Epithelial cell of proximal tubule (primary cell): ENCODE measurements at places on chromosomes 13 and 19. TPM values are rescaled to one million over a fixed set of nuclear protein-coding genes. Genes with fewer than 3 reads are reported as not detected.

GRCh38 chr13:100254002-100254401, 165.1 kb downstream of the PCCA start:
- DNase-seq = no peak

- DNase-seq = no peak
Measured at GRCh38 chr13:65468628-65469027, 1761.5 kb downstream of the PCDH9 start.

GRCh38 chr13:113802090-113802531, 43.1 kb downstream of the TMEM255B start:
- no peak for DNase-seq

DNA sequence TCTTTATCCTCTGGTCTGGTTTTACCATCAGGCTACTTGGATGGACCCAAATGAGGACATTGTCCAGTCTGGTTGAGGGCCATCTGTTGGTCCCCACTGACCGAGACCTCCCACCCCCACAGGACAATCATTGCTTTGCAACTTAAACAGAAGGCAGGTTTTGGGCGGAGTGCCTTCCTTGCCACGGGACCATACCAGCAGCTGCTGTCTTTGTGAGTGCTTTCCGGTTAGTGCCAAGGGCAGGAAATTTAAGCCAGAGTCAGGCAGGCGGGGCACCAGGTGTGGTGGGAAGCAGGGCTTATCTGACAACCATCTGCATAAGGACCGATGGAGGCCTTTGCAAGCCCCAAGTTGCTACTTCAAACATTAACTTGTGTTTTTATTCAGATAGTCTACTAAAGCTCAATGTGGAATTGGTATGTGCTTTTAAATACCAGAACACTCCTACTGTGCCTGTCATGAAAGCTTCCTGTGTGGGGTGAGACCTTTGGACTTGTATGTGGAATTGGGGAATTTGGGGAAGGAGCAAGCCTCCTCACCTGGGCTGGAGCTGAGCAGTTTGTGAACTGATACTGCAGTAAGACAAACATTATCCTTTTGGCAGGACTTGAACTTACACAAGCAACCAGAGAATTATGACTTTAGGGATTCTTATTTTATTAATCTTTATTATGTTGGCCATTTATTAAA, 39.3 kb upstream of the UBE2L5 start:
- no peak for DNase-seq

- DNase-seq = no peak
Measured at GRCh38 chr19:55297267-55297666, 13.5 kb downstream of the BRSK1 start.

The KLF1 gene
- total RNA-seq = 0.51 TPM in 1 of 2 replicates, not detected in the other

The LPAR2 gene
- total RNA-seq = 17.1 and 34.1 TPM in 2 replicates
